ENCODE measurements at places on chromosomes 6 and 20.

DNA sequence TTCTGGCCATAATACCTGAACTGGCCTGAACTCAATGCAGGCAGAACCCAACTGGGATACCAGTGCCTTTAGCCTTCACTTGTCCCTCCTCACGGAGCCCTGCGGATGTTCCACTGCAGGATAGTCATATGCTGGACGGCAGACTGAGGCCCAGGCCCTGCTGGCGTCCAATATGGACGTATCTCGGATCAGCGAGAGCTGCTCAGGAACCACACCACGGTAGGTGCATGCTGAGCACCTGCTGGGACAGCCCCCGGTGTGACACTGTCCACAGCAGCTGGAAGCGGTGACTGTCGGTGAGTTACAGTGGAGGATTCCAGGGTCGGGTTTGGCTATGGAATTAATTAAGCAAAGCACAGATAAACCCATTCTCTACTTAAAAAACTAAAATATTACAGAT is 48.7 kb downstream of the PSMG4 start:
- no peak for DNase-seq

DNA sequence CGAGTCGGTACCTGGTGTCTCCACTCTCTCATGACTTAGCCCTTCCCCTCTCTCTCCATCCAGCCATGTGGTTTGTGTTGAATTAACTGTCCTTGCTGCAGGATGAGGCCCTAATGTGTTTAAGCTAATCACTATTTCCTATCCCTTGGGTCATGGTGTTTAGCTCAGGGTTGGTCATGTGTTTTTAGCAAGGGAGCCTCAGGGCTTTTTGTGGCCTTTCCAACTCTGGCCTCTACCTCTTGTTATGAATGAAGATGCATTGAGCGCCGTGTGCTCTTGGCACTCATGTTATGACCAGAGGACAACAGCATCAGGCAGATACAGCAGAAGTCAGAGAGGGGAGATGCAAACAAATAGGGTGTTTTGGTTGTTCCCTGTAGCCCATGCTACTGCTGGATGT is 674.2 kb upstream of the FLRT3 start:
- DNase-seq: no peak

DNA sequence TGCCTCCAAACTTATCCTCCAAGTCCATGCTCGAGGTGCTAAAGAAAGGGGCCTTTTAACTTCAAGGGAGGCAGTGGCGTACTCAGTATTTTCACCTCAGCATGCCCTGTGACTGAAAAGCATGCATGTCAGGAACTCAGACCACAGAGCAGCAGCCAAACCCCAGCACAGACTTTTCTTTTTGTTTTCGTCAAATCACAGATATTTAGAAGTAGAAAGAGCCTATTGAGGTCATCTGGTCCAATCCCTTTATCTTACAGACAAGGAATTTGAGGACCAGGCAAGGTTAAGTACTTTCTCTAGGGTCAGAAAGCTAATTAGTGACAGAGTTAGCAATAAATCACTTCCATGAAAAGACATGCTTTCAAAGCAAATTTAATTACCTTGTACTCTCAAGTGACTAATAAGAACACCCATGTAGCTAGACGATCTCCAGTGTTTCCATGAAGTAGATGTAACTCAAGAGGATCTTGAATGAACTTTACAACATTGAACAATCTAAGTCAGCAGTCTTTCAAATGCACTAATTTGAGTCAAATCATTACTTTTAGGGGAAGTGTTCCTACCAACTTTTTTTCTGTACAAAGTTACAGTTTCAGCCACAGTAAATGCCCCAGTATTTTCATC is 35.9 kb downstream of the MOXD1 start:
- no peak for DNase-seq

DNA sequence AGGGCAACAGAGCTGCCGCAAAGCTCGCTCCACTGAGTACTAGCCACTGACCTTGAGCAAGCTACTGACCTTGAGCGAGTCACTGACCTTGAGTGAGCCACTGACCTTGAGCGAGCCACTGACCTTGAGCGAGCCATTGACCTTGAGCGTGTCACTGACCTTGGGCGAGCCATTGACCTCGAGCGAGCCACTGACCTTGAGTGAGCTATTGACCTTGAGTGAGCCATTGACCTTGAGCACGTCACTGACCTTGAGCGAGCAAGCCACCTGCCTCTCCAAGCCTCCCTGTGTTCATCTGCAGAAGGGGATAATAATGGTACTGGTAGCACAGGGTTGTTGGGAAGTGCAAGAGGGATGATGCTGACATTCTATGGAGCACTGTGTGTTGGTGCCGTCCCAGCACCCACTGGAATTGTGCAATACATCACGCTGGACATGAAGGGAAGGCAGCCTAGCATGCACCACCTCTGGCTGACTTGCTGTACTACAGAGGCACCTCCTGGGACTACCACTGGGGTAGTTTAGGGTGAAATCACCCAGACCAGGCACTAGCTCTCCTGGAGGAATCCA is 60.2 kb downstream of the CTCFL start:
- no peak for DNase-seq

DNA sequence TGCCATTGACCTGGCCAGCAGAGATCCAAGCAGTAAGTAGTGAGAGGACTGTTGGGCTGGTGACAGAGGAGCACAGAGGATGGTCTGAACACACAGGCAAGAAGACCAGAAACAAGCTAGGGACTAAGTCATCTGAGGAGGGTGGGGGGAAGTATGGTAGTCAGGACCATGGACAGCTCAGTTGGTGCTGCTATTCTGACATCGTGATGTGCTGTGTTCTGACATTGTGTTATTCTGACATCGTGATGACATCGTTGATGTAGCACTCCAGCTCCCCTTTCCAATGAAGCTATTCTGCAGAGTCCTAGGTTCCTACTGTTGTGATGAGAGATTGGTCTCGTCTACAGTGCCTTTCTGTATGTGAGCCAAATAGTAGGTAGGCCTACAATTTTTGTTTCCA is 28.7 kb downstream of the CFAP206 start:
- peak; percentile 59 for DNase-seq

- no peak for DNase-seq
Observed at GRCh38 chr6:47357827-47358226, 48.1 kb upstream of the TNFRSF21 start.

- DNase-seq: no peak
Observed at GRCh38 chr20:58839474-58839874, 11.2 kb downstream of the GNAS-AS1 start.

GRCh38 chr6:37399131-37399530 is 33.9 kb upstream of the CMTR1 start:
- no peak for DNase-seq

DNA sequence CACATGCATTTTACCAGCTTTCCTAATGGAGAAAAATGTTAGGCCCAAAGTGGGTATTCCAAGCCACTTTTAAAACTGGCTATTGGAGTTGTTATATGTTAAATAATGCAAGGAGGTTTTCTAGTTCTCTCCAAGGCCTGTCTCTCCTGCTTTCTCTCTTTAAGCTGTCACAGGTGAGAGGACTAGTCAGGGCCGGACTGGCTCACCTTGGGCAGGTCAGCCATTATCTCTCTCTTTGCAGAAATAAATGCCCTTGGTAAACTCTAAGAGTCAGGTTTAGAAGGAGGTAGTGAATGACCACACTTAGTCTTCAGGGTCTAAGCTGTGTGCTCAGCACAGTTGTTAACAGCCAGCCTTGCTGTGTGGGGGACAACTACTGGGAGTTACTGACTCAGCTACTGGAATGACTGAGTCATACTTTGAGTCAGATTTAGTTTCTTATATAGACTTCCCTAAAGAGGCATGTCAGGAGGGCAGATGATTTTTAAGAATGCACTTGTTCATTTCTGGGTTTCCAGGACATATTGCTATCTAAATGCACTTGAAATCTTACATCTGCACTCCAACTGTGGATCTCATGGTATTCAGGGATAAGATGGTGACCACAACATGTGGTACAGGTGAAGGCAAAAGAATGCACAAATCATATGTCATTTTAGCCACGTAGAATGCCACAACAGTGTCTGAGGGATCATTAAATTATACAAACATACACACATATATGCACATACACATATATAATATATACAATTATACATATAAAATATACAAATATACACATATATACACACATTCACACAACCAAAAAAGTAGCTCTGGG is 719.4 kb downstream of the EPM2A start:
- DNase-seq: peak; percentile 88

DNA sequence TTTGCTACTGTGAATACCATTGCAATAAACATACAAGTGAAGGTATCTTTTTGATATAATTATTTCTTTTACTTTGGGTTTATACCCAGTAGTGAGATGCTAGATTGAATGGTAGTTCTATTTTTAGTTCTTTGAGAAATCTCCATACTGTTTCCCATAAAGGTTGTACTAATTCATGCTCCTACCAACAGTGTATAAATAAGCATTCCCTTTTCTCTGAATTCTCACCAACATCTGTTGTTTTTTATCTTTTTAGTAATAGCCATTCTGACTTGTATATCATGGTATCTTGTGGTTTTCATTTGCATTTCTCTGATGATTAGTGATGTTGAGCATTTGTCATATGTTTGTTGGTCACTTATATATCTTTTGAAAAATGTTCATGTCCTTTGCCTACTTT is 183.6 kb upstream of the LRFN2 start:
- no peak for DNase-seq

DNA sequence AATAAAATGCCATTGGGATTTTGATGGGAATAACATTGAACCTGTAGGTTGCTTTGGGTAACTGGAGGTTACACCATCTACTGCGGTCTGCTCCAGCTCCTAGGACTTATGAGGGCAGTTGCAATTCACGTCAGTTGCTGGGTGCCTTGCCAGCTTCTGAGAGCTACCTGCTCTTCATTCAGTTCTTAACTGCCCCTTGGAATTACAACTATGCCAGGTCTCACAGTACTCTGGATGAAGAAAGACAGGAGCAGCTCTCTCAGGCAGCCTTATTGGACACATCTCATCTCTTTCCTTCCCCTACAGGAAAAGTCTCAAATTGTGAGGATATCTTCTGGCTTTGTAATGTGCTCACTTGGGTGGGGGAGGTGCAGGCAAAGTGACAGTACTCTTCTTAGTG is 1643.3 kb downstream of the GRIK2 start:
- DNase-seq: no peak

DNA sequence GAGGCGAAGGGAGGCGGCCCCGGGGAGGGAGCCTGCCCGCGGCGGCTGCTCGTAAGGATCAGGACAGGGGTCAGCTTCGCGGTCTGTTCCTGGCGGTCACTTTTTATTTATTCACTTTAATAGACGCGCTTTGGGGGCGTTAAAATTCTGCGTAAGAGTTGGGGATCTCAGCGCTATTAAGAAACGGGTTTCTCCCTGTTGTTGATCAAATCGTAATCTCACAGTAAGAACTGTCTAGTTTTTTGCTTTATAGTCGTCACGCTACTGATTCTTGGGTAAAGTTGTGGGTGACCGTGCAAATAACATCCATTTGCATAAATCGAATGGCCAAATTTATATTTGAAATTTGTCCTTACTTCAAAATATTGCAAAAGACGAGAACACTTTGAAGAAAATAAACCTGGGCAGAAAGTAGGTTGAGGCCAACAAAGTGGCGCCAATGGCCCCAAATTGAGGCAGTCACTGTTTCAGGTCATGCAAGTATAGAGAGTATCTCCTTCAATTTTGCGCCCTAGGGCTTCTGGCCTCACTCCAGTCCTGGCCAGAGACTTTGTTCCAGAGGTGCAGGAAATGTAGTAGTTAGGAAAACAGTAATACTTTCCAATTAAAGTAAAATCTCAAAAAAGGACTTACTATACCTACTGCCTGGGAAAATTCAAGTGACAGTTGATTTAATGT is 963 bp upstream of the RMND1 start:
- DNase-seq: no peak

- DNase-seq: no peak
Observed at GRCh38 chr20:43900121-43900466, 14.6 kb upstream of the TOX2 start.

DNA sequence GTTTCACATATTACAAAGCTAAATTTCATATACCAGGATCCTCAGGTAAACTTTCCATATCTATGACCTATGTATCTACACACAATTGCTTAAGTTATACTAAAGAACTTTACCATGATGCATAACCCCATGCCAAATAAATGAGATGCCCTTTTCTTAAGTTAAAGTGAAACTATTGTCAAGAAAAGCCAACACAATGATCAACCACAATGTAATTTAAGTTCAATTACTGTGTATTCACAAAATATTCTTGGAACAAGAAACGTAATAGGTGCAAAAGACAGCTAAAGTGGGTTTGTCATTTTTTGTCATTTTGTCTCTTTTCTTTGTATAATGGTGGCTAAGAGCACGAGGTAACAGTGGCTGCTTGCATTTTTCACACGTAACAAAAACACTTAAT is 158.0 kb upstream of the SHLD1 start:
- no peak for DNase-seq

- DNase-seq: no peak
Observed at GRCh38 chr6:51528556-51528955, 558.9 kb downstream of the PKHD1 start.

DNA sequence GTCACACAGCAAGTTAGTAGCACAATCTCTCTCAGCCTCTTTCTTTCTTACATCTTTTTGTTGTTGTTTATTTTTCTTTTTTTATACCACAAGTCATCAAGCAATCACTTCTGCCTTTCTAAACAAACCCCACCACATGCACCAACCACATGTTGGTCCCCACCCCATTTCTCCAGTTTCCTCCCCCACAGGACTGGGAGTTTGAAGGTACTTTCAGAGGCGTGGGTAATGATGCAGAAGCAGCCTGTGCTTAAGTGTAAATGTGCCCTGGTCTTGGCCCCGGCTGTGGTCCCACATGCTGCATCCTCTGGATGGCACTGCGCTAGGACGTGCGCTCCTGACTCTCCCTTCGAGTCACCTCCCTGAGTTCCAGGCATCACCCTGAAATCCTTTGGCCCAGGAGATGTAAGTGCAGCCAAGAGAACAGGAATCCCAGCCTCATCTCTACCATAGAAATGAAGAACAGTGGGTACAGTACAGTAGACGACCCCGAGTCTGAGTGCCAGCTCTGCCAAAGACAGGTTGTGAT is 5.7 kb downstream of the HCK start:
- no peak for DNase-seq

- no peak for DNase-seq
Observed at GRCh38 chr20:43387737-43388136, 70.0 kb upstream of the SRSF6 start.

GRCh38 chr6:87126501-87126900 is 28.9 kb upstream of the ZNF292 start:
- no peak for DNase-seq

- DNase-seq: peak; percentile 64
Observed at GRCh38 chr6:18503593-18504231, 116.6 kb downstream of the RNF144B start.

GRCh38 chr20:31840906-31841816 is 4.2 kb downstream of the FOXS1 start:
- DNase-seq: no peak

GRCh38 chr20:1734269-1734858 is 76.8 kb upstream of the SIRPG start:
- no peak for DNase-seq

- DNase-seq: no peak
Observed at GRCh38 chr6:20640181-20640580, 105.9 kb downstream of the CDKAL1 start.

Data from HFF-Myc (cell line).